ENCODE measurements at places on chromosomes 11 and 22.

DNA sequence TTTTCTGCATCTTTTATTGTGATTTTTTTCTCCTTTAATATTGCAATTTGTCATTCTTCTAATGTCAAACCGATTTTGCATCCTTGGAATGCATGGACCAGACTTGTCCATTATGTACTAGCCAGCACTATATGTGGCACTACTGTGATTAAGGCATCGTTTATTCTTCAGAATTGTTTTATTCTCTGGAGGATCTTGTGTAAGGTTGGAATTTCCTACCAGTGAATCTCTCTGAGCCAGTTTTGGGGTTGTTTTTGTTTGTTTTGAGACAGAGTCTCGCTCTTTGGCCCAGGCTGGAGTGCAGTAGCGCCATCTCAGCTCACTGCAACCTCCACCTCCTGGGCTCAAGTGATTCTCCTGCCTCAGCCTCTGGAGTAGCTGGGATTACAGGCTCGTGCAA lies 58.5 kb downstream of the IGLL5 start:
- no peak for DNase-seq

DNA sequence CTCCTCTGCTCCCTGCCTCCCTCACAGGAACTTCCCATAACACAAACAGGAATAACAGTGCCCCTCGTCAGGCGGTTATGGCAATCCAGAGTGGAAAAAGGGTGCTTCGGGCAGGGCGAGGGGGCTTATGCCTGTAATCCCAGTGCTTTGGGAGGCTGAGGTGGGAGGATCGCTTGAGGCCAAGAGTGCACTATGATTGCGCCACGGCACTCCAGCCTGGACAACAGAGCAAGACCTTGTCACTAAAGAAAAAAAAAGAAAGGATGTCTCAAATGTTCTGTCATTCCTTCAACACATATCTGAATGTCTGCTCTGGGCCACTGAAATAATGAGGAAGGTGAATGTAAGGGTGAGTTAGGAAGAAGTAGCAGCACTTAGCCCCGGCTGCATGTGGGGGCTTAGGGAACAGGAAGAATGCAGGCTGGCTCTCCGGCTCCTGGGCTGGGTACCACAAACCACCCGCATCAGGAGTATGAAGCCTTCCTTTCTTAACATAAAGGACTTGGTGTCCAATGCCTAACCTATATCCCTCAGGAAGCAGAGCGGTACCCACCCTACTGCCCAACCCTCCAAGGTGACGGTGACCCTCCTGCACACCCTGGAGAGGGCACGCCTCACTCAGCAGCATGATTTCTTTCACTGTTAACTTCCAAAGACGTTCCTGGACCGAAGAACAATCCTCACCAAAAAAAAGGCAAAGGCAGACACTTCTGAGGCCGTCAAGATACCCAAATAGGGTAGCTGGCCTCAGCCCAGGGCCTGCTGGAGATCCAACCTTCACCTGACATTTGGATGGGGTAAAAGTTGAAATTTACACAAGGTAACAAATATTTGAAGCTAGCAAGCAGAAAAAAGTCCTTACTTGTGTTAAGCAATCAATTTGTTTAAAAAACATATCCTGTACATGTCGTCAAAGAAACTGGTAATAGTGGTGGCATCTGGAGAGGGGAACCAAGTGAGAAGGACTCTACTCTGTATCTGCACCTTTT lies 3.8 kb downstream of the CPT1A start:
- no peak for DNase-seq

DNA sequence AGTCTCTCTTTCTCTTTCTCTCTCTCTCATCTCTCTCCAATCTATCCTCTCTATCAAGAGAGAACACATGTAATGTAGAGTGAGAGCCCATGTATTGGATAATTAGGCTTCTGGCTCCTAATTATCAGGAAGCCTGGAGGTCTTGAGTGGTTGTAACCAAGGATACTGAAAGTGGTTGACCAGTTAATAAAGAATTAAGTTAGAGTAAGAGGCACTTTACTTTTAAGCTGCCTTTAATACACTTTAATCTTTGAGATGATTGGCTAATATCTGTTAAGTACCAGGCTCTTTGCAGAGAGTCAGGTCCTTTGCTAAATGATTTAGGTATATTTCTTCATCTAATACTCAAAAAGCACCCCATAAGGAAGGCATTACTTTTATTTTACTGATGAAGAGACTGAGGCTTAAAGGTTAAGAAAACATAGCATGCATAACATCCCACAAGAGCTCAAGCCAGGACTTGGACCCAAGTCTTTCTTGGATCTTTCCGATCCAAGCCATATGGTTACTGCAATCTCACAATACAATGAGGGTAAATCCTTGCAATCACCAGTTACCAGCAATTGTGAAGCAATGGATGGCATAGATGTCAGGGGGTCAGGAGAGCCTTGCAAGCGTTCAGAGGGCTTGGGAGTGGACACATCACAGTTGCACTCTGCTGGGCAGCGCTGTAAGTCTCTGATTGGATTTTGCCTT lies 22.1 kb downstream of the CD44 start:
- no peak for DNase-seq

- no peak for DNase-seq
Measured at GRCh38 chr11:2572491-2573239, 127.1 kb downstream of the KCNQ1OT1 start.

GRCh38 chr11:10314199-10315072 lies 9.6 kb downstream of the ADM start:
- no peak for DNase-seq

DNA sequence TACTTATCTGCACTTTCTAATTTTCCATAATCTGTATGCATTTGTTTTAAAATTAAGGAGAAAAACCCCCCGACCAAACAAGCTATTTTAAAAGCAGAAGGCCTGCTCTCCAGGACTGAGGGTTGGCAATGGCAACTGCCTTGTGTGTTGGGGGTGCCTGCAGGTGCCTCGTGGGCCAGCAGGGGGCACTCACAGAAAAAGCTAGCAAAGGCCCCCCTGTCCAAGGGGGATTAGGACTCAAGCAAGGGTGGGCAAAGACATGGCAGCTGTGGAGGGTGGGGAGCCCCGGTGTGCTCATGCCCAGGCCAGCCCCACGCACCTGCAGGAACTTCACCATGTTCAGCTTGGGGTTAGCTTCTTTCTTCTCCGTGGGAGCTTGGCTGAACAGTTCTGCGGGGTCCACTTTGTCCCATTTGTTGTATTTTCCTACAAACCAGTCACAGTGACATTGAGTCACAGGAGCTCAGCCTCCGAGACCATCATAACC lies 10.3 kb downstream of the TOP3B start:
- no peak for DNase-seq

DNA sequence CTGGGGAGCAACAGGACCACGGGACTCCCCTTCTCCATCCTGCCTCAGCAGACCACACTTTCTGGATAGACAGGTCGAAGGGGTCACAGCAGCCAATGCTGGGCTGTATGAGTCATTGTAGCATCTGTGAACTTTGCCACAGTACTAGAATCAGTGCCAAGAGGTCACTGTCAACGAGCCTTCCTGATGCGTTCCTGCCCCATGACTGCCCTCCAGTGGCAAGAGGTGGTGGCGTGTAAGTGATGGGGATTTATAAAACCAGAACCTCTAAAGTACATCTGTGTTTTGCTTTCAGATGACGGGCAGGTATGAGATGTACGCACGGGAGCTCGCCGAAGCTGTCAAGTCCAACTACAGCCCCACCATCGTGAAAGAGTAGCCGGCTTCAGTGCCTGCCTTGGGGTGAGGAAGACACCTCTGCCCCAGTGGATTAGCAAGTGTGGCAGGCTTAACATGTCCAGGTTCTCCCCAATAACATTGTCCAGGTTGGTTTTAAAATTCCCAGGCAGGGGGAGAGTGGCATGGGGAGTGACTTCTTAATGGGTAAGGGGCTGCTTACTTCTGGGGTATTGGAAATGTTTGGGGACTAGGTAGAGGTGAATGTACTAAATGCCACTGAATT lies 29.4 kb downstream of the GUCD1 start:
- peak; percentile 46 for DNase-seq

DNA sequence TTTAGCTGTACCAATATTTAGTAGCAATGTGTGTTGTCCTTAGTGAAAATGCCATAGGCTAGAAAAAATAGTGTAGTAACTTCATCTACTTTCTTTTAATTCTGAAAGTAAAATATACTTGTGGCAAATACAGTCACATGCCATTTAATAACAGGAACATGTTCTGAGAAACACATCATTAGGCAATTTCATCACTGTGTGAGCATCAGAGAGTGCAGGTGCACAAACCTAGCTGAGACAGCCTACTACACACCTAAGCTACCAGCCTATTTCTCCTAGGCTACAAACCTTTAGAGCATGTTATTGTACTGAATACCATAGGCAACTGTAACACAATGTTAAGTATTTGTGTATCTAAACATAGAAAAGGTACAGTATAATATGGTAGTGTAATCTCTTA lies 127.0 kb upstream of the PITPNB start:
- DNase-seq, result no peak

DNA sequence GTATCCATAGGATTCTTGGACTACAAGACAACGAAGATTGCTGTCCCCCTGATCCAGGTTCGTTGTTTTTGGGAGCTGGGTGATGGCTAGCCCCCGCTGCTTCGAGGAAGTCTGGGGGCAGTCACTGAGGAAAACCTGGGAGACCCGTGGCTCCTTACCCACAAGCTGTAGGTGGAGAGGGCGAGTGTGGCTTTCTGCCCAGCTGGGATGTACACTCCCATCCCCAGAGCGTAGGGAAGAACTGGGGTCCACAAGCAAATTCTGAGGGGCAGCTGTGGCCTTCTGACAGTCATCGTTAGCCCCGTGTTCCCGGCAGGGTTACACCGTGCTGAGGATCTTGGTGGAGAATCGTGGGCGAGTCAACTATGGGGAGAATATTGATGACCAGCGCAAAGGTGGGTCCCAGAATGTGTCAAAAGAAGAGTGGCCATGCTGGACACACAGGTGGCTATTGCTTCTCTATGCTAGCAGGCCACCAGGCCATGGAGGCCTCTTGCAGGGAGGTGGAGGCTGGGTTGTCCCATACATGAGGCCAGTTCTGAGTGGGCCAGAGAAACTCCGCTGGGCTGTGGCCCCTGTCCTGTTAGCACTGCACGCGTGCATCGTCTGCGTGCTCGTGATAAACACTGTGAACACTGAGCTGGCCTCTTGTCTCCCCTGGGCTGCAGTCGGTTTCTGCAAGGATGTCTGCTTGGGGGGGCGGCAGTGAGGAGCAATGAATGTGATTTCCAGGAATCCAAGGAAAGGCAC lies 39.8 kb downstream of the GLB1L2 start:
- DNase-seq, result no peak

DNA sequence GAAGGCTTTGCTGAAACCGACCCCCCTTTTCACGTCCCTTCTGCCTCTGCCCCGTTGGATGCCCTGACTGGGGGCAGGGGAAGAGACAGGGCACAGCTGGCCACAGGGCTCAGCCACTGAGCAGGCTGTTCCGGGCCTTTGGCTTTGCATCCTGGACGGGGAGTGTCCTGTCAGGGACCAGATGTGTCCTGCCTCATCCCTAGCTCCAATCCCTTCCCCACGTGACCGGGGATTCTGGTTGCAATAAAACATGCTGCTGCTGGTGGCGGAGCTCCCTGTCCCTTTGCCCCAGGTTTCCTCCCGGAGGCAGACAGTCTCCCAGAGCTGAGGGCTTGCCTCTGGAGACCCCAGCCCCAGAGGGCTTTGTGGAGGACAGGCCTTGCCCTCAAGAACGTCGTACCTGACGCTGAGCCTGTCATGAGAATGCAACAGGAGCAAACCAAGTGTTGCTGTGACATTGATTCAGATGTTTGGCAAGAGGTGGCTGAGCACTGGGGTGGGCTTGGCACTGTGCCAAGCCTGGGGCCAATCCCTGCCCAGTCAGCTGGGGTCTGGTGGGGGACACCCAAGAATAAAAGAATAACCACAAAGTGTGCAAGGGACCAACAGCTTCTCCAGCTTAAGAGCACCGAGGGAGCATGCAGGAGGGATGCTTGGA lies 7.3 kb downstream of the CDC42EP2 start:
- no peak for DNase-seq

DNA sequence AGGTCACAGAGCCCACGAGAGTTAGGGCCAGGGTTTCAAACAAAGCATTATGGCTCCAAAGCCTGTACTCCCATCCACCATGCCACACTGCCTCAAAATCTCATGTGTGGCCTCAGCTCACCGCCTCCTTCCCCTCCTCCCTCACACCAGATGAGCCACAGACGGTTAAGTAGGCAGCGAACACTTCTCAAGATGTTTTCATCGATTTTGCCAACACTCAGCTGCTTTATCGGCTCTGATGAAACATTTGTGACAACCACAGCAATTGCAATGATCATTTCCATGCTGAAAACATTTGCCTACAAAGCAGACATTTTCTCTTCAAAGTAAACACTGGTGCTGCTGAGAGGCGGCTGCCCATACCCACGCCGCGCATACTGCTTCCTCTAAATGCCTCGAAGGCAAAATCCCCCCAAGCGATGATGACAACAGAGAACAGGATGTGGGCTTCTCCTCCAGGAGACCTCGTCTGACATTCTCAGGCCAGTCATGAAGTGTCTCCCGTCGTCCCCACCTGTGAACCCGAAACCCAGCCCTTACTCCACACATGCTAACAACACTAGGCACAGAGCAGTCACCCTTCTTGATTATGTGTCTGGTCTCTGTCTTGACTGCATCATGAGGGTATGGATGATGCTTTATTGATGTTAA lies 599.2 kb downstream of the SOX6 start:
- DNase-seq, result no peak

DNA sequence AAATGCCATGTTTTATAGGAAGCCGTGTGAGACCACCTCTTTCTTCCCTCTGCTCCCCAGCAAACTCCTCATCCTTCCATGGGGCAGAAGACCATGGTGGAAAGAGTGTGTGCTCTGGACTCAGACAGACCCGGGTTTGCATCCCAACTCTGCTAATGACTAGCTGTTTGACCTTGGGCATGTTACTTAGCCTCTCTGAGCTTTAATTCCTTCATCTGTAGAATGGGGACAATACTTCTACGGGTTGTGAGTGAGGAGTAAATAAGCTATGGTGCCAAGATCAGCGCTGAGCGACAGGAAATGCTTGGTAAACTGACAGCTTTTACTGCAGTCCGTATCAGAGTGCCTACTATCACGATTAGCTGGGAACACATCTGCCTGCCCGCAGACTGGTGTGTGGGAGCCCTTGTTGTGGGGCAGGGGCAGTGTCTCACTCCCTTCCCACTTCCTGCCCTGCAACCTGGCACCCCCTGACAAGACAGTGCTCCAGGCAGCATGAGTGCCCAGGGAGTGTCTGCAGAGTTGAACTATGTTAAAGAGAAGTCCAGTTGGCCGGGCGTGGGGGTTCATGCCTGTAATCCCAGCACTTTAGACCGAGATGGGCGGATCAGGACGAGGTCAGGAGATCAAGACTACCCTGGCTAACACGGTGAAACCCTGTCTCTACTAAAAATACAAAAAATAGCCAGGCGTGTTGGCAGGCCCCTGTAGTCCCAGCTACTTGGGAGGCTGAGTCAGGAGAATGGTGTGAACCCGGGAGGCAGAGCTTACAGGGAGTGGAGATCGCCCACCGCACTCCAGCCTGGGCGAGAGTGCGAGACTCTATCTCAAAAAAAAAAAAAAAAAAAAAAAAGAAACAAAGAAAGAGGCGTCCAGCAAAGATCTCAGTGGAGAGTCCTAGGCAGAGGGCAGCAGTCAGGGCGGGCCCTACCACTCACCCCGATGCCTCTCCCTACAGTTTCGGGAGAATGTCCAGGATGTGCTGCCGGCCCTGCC lies 2.2 kb downstream of the SEC14L2 start:
- DNase-seq, result no peak

GRCh38 chr11:117618302-117618981 lies 178.6 kb downstream of the DSCAML1 start:
- no peak for DNase-seq
